ENCODE measurements at places on chromosomes 7 and 10.

DNA sequence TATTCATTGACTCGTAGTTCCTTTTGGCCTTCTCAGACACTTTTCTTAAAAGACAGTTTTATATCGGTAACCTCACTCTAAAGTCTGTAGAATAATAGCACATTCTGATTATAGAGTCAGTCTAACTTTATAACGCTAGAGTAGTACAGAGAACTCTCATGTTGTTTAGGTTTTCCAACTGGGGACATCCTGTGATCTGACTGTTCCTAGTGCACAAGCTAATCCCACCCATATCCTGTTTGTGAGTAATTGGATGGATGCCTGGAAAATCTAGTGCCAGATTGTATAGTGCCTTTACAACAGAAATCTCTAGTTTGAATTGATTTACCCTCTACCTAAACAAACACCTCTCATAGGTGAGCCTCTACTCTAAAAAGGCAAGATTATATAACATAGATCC lies 107.4 kb downstream of the ZEB1 start:
- DNase-seq, result no peak

DNA sequence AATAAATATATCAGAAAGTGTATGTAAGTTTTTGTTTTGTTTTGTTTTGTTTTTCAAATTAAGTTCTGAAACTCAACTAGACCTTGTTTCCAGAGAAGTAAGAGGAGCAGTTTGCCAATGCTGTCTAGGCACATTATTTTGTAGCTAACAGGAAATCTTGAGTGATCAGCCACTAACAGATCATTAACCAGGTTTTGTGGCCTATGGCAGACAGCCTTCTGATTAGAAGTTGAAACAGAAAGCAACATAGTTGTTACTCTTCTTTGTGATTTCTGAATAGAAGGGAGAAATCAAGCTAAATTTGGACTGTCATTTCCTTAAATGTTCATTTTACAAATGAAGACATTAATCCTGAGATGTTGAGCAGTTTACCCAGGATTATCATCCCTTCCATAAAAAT lies 142.6 kb downstream of the PLXDC2 start:
- DNase-seq, result no peak

- DNase-seq, result no peak
Measured at GRCh38 chr7:45082031-45082830, 6.5 kb downstream of the NACAD start.

GRCh38 chr7:137656850-137657232 lies 189.9 kb downstream of the DGKI start:
- DNase-seq, result no peak

DNA sequence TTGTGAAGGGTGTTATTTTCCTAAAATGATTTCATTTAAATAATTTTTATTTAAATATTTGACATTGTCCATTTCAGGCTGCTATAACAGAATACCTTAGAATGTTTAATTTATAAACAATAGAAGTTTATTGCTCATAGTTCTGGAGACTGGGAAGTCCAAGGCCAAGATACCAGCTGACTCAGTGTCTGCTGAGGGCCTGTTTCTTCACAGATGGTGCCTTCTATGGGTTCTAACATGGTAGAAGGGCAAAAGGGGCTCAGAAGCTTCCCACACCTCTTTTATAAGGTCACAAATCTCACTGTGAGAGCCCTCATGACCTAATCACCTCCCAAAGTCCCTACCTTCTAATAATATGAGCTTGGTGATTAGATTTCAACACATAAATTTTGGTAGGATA lies 50.7 kb downstream of the MTURN start:
- no peak for DNase-seq

DNA sequence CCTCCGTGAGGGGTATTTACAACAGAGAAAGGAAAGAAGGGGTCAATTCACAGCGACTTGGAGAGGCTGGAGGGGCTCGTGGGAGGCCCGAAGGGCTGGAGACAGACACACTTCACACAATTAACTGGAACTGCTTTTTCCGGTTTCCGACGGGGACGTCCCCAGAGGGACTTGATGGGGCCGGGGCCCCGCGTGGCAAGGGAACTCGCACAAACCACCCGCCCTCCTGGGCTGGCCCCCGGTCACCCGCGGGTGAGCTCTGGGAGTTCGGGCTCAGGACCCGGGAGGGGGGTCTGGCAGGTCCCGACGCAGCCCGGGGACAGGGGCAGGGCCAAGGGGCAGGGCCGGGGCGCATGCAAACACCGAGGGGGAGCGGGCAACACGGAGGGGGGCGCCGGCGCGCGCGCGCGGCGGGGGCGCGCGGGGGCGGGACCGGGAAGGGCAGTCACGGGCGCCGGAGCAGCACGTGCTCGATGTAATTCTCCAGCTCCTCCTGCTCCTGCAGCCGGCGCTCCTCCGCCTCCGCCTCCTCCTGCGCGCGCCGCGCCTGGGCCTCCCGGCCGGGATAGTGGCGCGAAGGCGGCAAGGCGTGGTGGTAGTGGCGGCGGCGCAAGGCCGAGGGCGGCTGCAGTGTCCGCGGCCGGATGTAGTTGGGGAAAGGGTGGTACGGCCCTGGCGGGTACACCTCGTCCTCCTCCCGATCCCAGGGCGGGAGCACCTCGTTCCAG lies 2.7 kb downstream of the VGF start:
- peak; percentile 40 for DNase-seq

DNA sequence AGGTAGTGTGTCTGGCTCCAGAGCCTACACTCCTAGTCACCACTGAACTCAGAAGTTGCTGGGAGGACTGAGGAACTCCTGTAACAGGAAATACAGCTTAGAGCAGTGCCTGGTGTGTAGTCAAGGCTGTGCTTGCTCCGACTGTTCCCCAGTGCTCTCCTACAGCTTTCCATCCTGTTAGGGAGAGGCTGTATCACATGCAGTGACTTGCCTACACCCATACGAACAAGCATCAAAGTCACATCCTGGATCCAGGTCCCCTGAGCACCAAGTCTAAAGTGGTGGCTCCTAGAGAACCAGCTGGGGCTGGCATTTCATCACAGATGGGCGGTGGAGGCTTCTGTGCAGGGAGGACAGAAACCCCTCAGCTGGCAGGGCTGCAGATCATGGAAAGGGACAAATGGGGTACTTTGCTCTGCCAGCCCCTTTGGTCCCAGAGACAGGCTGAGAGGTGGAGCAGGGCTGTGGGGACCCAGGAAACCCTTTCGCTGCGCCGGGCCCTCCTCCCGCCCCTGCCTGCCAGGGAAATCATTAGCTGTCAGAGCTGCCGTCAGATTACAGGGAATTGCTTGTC lies 7.7 kb downstream of the ASB10 start:
- no peak for DNase-seq

GRCh38 chr10:48764486-48764885 lies 79.8 kb downstream of the WDFY4 start:
- DNase-seq, result no peak

GRCh38 chr10:36026656-36027390 lies 384.7 kb upstream of the FZD8 start:
- no peak for DNase-seq

GRCh38 chr10:107546284-107546683 lies 381.8 kb upstream of the SORCS1 start:
- DNase-seq, result no peak

GRCh38 chr10:97768322-97769315 lies 3.2 kb downstream of the SFRP5 start:
- DNase-seq, result no peak

GRCh38 chr10:117350909-117351308 lies 24.3 kb downstream of the PDZD8 start:
- no peak for DNase-seq

GRCh38 chr7:2330493-2330892 lies 16.3 kb upstream of the SNX8 start:
- DNase-seq, result no peak

DNA sequence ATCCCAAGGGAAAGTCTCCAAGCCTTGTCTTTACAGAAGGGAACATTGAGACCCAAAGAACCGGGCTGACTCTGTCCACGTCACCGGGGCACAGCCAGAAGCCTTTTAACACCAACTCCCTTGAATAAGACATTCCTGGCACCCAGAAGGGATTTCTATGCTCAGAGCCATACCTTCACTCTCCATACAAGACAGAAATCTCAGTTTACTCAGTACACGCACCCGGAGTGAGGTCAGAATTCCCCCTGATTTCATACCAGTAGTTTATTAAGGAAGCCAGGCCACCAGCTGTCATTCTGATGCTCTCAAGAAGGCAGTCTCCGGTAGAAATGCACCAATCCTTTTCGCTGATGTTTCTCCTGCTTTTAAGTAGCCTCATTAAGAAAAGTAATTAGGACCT lies 134.2 kb upstream of the KCNMA1 start:
- no peak for DNase-seq

- DNase-seq, result no peak
Measured at GRCh38 chr7:50185208-50185607, 92.2 kb upstream of the ZPBP start.

GRCh38 chr7:106260136-106260561 lies 24.6 kb downstream of the NAMPT start:
- DNase-seq, result no peak

- DNase-seq, result no peak
Measured at GRCh38 chr7:151178831-151179230, 8.2 kb downstream of the ASB10 start.

DNA sequence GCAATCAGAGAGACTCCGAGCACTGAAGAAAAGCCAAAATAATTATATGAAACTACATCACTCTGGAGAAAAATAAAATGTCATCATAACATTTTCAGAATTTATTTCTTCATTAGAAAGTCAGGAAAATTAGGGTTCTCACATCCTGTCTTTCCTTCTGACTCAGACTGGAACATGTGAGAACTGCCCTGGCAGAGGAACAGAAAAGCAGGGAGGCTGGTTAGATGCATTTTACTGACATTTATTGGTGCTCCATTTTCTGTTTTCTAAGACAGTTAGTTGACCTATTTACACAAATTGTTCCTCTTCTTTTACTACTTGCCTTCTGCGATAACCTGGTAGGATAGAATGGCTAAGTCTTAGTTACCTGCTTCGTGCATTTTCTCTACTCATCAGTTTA lies 58.6 kb upstream of the ANK3 start:
- no peak for DNase-seq

DNA sequence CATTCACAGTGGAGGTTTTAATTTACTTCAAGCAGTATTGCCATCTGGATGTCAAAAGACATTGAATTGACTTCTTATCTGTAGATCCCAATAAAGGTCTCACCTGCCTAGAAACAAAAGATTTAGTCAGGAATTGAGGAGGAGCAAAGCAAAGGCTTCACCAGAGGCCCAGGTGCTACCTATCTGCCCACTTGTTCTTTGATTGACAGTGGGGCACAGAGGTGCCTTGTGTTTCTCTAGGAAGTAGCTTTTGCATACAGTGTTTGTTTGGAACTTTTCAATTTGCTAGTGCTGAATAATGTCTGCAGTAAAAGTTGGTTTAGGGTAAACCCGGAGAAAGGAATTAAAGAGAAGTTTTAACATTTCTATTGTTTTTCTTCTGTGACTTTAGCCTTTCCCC lies 40.4 kb downstream of the AUTS2 start:
- no peak for DNase-seq

DNA sequence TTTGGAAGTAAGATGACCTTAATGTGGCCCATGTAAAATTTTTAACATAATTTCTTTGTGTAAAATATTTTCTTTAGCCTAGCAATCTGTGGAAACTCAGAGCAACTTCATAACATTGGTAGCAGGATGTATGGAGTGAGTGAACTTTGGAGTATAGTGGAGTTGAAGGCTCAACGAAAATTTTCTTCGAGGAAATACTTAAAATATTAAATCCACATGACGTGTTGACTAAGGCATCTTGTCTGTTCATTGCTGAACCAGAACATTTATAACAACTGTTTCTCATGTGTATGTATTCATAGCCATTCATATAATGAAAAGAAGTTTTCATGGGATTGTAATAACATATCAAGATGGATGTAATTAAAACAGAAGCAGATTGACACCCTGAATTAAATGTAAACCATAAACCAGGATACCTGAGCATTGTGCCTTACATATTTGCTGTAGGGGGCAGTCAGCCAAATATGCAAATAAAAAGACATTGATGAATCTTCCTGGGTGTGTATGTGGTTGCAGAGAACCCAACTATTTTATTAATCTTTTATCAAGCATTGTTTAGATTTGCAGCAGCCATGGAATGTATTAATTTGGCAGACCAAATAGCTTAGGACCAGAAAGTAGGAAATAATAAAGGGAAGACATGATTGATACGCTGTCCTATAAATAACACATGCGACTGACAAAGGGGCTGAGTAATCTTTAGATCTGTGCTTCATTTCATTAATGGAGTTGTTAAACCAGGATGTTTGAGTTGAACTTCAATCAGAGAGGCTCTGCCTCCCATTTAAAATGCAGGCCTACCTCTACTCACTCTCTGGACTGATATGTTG lies 11.5 kb downstream of the AUTS2 start:
- no peak for DNase-seq

- no peak for DNase-seq
Measured at GRCh38 chr7:30223896-30224295, 60.5 kb upstream of the ZNRF2 start.

DNA sequence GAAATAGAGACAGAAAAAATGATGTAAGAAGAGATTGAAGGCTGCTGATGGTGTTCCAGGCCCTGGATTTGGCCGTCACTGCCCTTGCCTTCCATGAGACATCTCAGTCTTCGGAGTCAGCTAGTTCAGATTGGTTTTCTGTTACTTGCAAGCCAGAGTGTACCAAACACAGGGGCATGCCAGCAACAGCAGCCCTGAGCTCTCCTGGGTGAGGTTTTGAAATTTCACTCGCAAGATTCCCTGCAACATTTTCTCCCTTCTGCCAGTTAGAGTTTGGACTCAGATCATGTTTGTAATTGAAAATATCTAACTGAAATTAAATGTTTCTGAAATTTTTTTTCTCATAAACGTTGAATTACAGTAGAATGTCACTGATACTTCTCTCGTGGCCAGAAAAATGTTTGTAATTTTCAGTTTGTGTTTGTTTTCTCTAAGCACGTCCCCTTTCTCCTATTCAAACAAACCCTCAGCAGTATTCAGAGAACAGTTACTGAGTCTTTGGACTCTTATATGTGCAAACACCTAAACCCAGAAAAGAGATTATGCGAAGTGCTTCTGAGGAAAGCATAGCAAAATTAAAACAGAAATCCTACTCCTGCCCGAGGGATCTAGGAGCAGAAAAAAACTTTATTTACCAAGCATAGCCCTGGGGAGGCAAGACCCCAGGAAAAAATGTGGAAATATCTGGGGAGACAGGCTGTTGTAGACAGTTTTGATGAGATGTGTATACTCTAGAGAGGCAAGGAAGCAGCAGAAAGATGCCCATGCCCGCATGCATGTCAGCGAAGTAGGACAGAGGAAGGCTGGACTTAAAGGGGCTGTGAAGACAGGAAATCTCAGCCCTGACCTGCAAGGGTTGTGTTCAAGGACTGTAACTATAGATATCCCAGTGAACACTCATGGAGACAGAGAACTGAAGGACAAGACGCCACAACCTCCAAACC lies 43.0 kb upstream of the NAMPT start:
- no peak for DNase-seq

DNA sequence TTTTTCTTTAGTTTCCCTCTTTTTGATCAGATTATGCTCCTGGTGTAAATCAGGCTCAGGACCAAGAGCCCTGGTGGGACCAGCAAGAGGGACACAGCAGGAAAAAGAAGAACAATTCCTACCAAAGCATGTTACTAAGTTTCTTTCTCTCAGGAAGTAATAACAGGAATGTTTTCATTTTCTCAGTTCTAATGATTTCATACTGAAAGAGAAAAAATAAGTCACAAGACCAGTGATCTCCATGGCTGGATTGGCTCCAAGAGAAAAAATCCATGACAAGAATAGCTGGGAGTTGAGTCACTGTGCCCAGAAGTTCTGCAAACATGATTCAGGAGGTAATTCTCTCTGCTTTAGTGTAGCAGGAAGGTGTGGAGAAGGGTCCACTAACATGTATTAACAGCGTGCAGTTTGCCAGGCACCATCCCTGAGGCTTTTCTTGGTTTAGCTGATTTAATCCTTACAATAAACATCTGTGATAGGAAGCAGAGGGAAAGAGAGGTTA lies 23.8 kb upstream of the IFIT2 start:
- DNase-seq, result no peak

- peak; percentile 17 for DNase-seq
Measured at GRCh38 chr7:155316427-155317113, 18.9 kb downstream of the INSIG1 start.

All from stimulated activated CD8-positive, alpha-beta memory T cell treated with anti-CD3 and anti-CD28 coated beads, Interleukin-4, amount 100 ng/mL, for 48 hours (primary cell).